ENCODE measurements at places on chromosomes 3 and 15.

DNA sequence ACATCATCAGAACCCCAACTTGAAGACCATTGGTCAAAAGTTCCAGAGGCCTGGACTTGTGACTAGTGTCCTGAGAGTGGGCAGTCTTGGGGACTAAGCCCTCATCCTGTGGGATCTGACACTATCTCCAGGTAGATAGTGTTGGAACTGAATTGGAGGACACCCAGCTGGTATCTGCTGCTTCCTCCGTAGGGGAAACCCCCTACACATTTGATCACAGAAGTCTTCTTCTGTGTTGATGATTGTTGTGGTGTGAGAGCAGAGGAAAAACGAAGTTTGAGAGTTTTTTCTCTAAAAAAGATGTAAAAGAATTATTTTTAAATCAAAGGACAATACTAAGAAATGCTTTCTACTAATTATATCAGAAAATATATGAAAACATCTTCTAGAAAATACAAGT, 6.9 kb downstream of the NSMCE3 start:
- DNase-seq, result no peak

DNA sequence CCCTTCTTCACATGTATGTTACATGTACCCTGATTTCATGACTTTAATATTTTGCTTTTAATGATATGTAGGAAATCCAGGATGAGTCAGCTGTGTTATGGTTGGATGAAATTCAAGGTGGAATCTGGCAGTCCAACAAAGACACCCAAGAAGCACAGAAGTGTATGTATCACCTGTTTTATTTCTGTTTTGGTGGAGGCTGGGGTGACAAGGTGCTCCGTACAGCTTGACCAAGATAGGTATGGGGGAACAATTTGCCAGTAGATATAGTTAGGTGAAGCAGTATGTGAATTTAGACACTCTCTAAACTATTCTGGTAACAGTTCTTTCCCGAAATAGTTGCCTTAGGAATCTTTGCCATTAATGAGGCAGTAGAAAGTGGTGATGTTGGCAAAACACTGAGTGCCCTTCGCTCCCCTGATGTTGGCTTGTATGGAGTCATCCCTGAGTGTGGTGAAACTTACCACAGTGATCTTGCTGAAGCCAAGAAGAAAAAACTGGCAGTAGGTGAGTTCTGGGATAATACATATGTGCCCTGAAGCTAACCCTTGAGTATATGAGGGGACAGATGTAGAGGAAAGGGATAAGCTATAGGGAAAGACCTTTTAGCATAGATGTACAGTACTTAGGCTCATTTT, 63.7 kb upstream of the CRTC3 start:
- peak; percentile 27 for DNase-seq

- DNase-seq, result no peak
These were observed 50.5 kb downstream of the CTDSPL start for GRCh38 chr3:37912052-37912733.

DNA sequence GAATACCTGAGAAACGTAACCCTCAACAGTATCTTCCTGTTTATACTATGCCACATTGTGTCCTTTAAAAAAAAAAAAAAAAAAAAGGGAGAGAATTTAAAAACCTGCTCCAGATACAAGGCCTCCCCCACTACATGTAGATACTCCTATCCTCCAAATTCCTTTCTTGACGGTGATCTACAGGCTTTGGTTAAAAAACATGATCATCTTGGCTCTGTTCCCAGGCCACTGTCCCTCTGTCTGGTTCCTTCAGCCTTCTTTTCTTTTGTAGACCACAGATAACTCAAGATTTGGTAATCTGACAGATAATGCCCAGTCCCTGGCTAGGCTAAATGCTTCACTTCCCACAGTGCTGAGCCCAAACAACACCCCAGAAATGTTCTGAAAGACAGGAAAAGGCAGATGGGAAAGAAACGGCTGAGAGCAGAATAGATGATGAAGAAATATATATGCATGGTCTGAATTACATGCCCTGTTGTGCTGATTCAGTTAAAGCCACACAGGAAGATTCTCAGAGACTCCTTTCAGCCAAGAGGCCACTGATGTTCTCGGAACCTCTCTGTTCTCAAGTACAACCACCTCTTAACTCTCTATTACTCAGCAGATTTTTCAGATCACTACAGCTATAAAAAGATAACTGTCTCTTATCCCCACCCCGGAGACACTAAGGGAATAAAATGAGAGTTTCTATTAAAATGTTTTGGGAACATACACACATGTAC, 48.3 kb downstream of the NPTN start:
- DNase-seq, result peak; percentile 28

Data from fibroblast of upper back skin (primary cell).